CD8-positive, alpha-beta T cell (primary cell): ENCODE measurements at places on chromosomes 11 and 22.

- DNase-seq, result no peak
Observed at GRCh38 chr11:28871090-28871489, 762.9 kb downstream of the METTL15 start.

DNA sequence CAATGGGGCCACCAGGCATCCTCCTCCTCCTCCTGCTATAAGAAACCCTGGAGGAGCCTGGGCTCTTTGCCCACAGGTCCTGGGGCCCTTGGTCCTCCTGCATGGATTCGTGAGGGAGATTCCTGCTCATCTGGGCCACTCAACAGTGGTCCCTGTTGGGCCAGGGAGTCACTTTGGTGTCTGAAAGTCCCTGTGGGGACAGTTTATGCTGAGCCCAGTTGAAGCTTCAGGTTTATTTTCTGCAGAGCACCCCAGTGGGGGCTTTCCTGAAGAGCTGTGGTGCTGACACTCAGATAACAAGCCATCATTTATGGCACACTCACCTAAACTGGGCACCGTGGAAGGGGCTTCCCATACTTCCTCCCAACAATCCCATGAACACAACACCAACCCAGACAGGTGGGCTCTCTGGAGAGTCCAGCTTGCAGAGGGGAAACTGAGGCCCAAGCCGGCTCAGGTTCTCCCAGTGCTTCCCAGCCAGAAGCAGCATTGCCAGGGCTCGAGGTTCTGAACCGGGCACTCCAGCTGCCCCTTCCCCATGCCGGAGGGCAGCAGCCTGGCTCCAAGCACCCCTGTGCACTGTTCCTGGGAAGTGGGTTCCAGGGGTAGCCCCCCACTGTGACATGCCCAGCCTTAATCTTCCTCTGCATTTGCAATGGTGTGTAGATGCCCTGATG, 91.3 kb downstream of the MYEOV start:
- DNase-seq, result no peak

DNA sequence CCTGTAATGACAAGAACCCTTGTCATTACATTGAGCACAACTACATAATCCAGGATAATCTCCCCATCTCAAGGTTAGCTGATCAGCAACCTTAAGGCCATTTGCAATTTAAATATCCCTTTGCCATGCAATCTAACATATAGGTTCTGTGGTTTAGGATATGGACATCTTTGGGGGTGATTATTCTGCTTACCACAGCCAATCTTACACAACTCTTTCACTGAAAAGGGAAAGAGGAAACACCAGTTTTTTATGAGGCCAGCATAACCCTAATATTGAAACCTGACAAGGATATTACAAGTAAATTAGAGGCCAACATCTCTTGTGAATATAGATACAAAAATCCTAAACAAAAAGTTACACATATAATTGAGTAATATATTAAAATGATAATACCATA, 78.5 kb downstream of the CYP2R1 start:
- no peak for DNase-seq

DNA sequence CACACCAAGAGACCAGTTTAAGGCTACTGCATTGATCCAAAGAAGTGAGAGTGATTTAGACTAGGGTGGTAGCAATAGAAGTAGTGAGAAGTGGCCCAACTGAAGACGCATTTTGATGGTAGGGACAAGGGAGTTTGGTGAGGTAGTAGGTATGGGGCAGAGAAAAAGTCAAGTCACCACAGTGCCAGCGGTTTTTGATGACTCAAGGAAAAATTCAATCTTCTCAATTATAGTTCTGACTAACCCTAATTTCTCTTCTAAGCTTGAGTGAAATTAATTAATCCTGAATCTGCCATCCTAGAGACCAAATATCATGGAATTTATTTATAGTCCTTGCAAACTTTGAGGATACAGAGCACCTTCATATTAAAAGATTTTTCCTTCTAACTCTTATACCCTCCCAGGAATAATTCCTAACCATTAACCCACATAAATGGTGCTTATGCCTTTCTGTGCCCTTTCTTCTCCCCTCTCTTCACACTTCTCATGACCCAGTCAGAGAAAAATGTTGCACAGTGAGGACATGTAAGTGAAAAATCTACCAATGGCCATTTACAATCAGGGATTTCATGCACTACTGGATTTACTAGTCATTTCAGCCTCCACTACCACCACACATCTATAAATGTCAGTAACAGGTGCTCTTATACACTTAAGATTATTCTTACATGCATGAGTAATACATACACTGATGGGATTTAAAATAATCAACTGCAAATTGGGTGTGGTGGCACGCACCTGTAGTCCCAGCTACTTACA, 45.9 kb upstream of the ARHGAP32 start:
- no peak for DNase-seq

DNA sequence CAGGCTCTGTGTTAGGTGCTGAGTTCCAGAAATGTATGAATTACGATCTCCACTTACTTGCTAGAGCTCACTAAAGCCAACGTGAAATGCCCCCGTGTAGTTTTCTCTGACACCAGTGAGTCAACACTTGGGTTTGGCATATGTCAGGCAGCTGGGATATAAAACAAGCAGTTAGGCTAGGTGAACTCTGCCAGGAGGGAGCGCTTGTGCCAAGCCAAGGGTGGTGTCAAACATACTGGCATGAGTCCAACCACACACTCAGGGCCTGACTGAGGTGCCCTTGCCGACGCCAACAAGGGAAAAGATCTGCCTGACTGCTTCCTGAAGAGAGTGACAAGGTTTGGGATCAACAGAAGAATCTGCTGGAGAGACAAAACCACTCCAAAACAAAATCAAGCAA, 167.8 kb upstream of the NARS2 start:
- DNase-seq, result no peak

GRCh38 chr22:41821471-41822316, 11.2 kb upstream of the SREBF2 start:
- no peak for DNase-seq
